ENCODE measurements at places on chromosomes 5 and 9. TPM values are rescaled to one million over a fixed set of nuclear protein-coding genes. Genes with fewer than 3 reads are reported as not detected.

ADAMTSL2 gene
- 8.1 TPM for total RNA-seq

ANKDD1B gene
- not detected for total RNA-seq

PCDHGB2 gene
- total RNA-seq: 9.2 TPM

SERF1A gene
- total RNA-seq: 7.0 TPM

MCTP1 gene
- total RNA-seq: 7.1 TPM

GIN1 gene
- 16.2 TPM for total RNA-seq

JAK2 gene
- total RNA-seq: 12.7 TPM

SIT1 gene
- total RNA-seq: not detected

TENT4A gene
- 10.8 TPM for total RNA-seq

GRK6 gene
- total RNA-seq: 16.0 TPM

ADAMTS12 gene
- 1.7 TPM for total RNA-seq

CCNI2 gene
- 0.08 TPM for total RNA-seq

AMACR gene
- 5.5 TPM for total RNA-seq

ANKRD34B gene
- total RNA-seq: not detected

DMRT3 gene
- not detected for total RNA-seq

SLCO6A1 gene
- not detected for total RNA-seq

GAS1 gene
- total RNA-seq: 21.8 TPM

FBXO4 gene
- 3.8 TPM for total RNA-seq

NRARP gene
- 4.4 TPM for total RNA-seq

PCDHB15 gene
- 3.9 TPM for total RNA-seq

SPATA9 gene
- not detected for total RNA-seq

SLC25A2 gene
- 0.16 TPM for total RNA-seq

SPATA31D4 gene
- total RNA-seq: not detected

BRD8 gene
- total RNA-seq: 26.4 TPM

INSL4 gene
- not detected for total RNA-seq

OLFM1 gene
- 11.9 TPM for total RNA-seq

TMEM38B gene
- 69.5 TPM for total RNA-seq

CSF2 gene
- total RNA-seq: not detected

ANKS6 gene
- total RNA-seq: 3.0 TPM

MTMR12 gene
- total RNA-seq: 14.6 TPM

ERCC6L2 gene
- 20.3 TPM for total RNA-seq

CEL gene
- total RNA-seq: 7.3 TPM

NUDT12 gene
- total RNA-seq: 11.6 TPM

ARSI gene
- 0.38 TPM for total RNA-seq

SETX gene
- total RNA-seq: 19.7 TPM

PCA3 gene
- not detected for total RNA-seq

TPPP gene
- 39.7 TPM for total RNA-seq

NTRK2 gene
- 4.5 TPM for total RNA-seq

TMEM8B gene
- total RNA-seq: 13.3 TPM

ZNF454 gene
- 1.5 TPM for total RNA-seq

NRG2 gene
- 2.1 TPM for total RNA-seq

Data from Right ventricle myocardium superior (tissue), 1 donor.